ENCODE measurements at places on chromosomes 1 and 21. TPM values are rescaled to one million over a fixed set of nuclear protein-coding genes. Genes with fewer than 3 reads are reported as not detected.

The PPT1 gene
- total RNA-seq, result 37.0 TPM

The SPRR3 gene
- not detected for total RNA-seq

The GREM2 gene
- 2.9 TPM for total RNA-seq

The DNAJC6 gene
- total RNA-seq, result 86.7 TPM

The RYR2 gene
- total RNA-seq, result 19.4 TPM

The FAM72C gene
- total RNA-seq, result 1.4 TPM

The TMEM269 gene
- 0.64 TPM for total RNA-seq

The CFAP107 gene
- 0.91 TPM for total RNA-seq

The PLA2G2F gene
- total RNA-seq, result not detected
